ENCODE measurements at places on chromosomes 13 and 19.
A peak's percentile ranks its signal among the peaks of the same experiment; 100 is the strongest.

DNA sequence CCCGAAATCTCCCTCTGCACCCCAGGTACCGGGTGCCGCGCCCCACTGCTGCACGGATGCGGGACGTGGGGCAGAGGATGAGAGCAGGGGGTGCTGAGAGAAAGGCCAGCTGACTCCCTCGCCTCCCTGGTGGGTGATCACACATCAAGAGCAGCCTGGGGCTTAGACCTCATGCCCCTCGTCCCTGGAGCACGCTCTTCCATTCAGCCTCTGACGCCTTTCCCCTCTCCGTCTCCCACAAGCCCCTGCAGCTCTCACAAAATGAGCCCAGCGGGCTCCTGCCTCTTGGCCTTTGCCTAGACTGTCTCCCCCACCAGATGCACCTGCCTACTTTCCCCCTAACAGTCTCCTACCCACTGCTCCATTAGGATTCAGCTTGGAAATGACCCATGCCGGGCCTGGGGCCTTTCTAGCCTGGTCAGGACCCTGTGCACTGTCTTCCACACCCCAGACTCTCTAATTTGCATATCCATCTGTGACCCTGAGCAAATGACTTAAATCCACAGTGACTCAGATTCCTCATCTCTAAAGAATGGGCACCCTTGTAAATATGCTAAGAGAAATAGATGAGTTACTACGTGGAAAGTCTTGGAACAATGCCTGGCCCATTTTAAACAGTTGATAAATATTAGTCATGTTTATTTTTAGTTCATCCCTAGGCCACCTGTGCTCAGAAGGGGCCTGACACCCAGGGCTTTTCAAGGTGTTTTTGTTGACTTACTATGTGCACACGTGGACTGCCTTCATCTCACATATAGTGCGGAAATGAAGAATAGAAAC, 582 bp upstream of the PTPRH start:
- DNase-seq, result no peak

DNA sequence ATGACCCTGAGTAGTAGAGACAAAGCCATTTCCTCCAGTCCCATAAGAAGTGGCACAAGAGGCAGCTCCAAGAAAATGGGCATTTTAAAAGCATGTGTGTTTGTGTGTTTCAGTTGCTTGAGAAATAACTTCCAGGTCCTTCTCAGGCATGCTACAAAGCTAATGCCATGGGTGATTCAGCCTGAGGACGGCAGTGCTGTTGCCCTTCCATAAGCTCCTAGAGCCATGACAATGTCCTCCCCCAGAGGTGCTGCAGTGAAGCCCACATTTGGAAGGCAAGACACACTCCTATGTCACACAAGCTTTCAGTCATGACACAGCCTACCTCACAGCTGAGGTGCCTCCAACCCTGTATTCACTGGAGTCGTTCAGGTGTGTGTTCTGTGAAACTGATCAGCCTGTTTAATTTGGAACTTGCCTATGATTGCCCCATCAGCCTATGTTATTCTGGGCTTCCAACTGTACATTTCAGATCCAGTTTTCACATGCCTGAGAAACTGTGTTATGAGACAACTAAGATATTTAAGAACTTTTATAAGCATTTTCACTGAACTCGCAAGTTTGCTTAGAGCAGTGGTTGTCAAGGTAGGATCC, 213.6 kb downstream of the FOXO1 start:
- no peak for DNase-seq

GRCh38 chr19:28632371-28633080, 580.4 kb downstream of the UQCRFS1 start:
- DNase-seq, result no peak

- DNase-seq, result no peak
Observed at GRCh38 chr13:93963266-93964145, 516.0 kb downstream of the DCT start.

DNA sequence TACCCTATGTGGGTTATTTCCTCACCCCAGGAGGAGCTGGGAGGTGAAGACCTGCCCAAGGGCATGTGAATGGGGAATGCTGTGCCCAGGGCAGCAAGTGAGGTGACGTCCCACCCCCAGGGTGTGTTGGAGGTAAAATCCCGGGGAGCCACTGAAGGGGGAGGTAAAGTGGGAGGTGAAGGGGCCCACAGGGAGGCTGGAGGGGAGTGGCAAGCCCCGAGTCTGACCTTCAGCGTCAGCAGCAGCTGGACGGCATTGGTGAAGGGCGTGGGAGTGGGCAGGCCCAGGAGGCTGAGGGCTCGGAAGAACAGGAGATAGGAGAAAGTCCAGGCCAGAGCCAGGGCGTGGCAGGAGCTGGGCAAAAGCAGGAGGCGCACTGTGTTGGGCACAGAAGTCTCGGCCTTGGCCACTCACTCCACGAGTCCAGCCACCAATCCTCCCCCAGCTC, 2.4 kb downstream of the MBOAT7 start:
- no peak for DNase-seq

DNA sequence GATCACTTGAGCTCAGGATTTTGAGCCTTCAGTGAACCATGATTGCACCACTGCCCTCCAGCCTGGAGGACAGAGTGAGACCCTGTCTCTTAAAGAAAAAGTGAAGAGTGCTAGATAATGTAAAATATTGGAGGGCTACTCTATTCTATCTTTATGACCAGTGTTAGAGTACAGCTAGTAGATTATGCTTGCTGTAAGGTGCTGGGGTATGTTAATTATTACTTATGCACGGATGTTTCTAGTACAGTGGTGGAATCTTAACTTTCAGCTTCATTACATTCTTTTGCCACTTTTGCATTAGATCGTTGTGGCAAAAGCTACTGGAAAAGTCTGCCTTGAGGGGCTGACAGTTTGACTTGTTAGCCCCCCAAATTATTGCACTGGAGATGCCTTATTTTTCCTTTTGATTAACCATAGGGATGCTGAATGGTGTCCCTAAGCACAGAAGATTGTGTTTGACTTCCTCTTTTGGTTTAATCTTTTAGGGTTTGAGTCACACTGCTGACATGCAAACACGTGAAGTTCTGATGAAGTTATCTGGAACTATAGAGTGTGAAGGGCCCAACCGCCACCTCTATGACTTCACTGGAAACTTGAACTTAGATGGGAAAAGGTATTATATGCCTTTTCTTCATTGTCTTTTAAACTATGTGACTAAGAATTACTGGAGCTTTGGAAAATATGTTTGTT, 169.8 kb downstream of the ATP8A2 start:
- DNase-seq, result no peak

- DNase-seq, result peak; percentile 64
Observed at GRCh38 chr19:51327066-51328001, 14.6 kb downstream of the VSIG10L start.
